ENCODE measurements at places on chromosomes 3 and 15. TPM values are rescaled to one million over a fixed set of nuclear protein-coding genes. Genes with fewer than 3 reads are reported as not detected.

SUSD5 gene
- 53.4 TPM for polyA plus RNA-seq

TP63 gene
- polyA plus RNA-seq, result 4.0 TPM

- DNase-seq, result no peak
Measured at GRCh38 chr3:188776447-188776846, 395.3 kb upstream of the TPRG1 start.

- peak; percentile 68 for DNase-seq
Measured at GRCh38 chr15:43370975-43371974, at the start of the genes TUBGCP4 and ZSCAN29. TUBGCP4 (plus strand) TSS chr15:43371101; CDS start chr15:43371355, 254 bp downstream. ZSCAN29 (minus strand) TSS chr15:43371043; CDS start chr15:43369913, 1,130 bp downstream.

GRCh38 chr15:73945130-73945508, 18.9 kb downstream of the LOXL1 start:
- DNase-seq, result no peak

GRCh38 chr15:53246404-53246803, 456.3 kb upstream of the ONECUT1 start:
- DNase-seq, result no peak

- DNase-seq, result no peak
Measured at GRCh38 chr3:82354228-82354627, 592.8 kb upstream of the GBE1 start.

- no peak for DNase-seq
Measured at GRCh38 chr15:34889476-34889875, 80.1 kb downstream of the AQR start.

DNA sequence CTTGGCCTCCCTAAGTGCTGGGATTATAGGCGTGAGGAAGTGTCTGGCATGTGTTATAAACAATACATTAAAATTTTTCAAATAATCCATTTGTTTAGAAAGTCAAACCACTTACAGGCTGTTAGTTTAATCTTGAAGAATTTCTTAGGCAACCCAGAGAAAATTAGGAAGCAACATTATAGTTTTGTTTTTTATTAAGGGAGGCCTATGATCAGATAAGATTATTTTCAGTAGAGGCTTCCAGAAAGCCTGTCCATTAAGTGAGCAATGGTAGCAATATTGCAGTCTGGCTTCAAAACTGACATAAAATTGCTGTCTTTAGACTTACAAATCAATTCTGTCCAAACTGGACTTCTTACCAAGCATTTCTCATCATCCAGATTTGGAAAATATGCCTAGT, 49.6 kb downstream of the CD47 start:
- no peak for DNase-seq

GRCh38 chr15:91152896-91153581, 53.0 kb downstream of the SV2B start:
- DNase-seq, result no peak

- no peak for DNase-seq
Measured at GRCh38 chr15:48397841-48398240, 66.6 kb downstream of the DUT start.
